ENCODE measurements at places on chromosomes 12 and 14.

GRCh38 chr12:52975820-52976573 lies 27.1 kb downstream of the KRT18 start:
- no peak for DNase-seq

DNA sequence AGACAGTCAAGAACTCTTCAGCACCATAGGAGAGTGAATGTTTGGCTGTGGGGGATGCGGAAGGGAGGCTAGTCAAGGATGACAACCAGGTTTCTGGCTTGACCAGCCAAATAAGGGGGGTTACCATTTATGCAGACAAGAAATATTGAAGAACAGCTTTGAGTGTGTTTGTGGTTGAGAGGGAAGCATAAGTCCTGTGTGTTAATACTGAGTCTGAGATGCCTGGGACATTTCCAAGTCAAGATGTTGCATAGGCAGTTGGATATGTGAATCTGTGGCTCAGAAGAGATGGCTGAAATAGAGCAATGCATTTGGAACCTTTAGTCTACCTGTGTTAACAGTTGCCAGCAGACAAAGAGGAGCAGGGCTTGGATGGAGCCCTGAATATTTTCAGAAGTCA lies 66.1 kb downstream of the ANO6 start:
- DNase-seq, result no peak

DNA sequence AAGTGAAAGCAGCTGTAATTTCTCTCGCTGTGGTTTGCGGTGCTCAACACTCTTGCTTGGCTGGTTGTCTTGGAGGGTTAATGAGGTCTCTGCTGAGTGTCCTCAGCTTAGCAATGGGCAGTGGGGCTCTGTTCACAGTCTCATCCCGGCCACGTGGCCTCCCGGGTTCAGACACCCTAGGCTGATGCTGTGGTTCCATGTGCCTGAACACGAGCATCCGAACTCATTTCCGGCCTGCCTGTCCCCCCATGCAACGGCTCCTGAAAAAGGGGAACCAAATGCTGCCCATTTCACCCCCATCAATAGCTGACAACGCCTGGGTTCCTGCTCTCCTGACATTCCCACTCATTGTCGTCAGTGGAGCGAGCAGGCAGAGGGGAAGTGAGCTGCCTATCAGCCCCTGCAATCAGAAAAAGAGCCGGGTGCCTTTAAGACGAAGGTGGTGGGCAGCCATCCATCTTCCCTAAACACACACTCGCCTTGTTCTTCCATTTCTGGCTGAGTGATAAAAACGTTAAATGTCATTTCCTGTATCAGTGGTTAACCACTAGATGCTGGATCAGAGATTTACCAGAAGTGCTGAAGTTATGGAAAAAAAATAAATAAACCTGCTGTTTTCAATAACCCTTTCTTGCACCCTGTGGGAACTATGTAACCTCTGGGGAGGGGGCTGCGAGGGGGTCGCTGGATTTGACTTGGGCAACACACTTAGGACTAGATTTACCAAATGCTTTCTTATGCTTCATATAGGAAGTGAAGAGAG lies 60.3 kb upstream of the BCL2L14 start:
- peak; percentile 80 for DNase-seq

GRCh38 chr12:65825507-65826352 lies 1.4 kb downstream of the HMGA2 start:
- peak; percentile 14 for DNase-seq

- no peak for DNase-seq
These were observed 25.6 kb downstream of the ELK3 start for GRCh38 chr12:96219700-96220206.

GRCh38 chr14:94044476-94045091 lies 18.4 kb downstream of the OTUB2 start:
- DNase-seq, result no peak

GRCh38 chr12:27179400-27180214 lies 64.5 kb upstream of the STK38L start:
- DNase-seq, result peak; percentile 43

GRCh38 chr12:15013634-15014179 lies 40.9 kb downstream of the PDE6H start:
- no peak for DNase-seq

- DNase-seq, result no peak
These were observed 34.4 kb upstream of the PSMA6 start for GRCh38 chr14:35257809-35258208.

- DNase-seq, result no peak
These were observed 12.8 kb upstream of the CEP170B start for GRCh38 chr14:104852280-104852663.

- no peak for DNase-seq
These were observed 436.7 kb upstream of the FBXO33 start for GRCh38 chr14:39868949-39869348.

DNA sequence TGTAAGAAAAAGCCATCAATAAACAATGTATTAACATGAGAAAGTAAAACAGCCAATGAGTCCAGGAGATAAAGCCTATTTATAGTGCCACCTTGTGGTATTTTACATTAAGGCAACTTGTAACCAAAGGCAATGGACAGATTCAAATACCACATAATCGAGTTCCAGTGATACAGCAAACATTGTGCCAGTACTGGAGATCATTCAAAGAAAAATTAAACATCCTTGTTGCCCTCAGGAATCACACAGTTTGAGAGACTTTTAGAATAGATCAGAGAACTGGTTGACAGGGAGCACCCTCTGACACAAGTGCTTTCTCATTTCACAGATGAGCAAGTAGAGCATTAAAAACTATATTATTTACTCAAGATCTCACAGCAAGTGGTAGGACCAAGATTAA lies 98.1 kb downstream of the DDHD1 start:
- DNase-seq, result no peak

- DNase-seq, result no peak
These were observed 184.0 kb downstream of the MSRB3 start for GRCh38 chr12:65462484-65462883.

DNA sequence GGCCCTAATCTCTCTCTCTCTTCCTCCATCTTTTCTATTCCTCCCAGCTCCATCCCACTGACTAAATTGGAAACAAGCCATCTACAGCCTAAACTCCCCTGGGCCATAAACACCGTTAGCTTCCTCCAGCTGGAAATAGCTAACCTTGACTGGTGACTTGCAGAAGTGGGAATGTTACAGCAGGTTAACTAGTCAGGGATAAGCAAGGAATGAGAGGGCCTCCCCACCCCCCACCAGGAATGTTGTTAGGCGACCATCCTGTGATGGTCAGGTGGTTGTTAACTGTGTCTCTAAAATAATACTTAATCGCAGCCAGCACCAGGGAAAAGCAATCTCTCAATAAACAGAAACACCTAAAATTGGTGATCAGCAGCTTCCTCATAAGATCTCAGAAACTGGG lies 40.8 kb downstream of the MIS18BP1 start:
- DNase-seq, result no peak

- no peak for DNase-seq
These were observed 1.8 kb downstream of the HSPB8 start for GRCh38 chr12:119180380-119181040.

DNA sequence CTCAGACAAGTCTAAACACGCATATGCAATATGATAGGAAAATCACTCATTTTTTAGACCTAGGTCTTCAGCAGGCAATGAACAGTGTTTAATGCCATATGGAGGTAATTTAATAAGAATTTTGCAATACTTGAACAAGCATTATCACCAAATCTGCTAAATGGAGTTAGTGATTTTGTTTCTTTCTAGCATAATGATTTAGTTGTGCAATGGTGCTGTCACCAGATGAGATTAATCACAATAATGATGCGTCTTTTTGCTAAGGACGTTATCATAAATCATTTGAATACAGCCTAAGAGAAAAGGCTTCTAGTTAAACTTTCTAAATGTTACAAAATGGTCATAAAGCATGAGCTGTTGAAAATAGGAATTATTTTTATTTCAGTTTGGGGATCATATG lies 170.0 kb upstream of the SLC16A7 start:
- DNase-seq, result no peak

- DNase-seq, result no peak
These were observed 28.6 kb upstream of the CORO1C start for GRCh38 chr12:108759924-108760323.

DNA sequence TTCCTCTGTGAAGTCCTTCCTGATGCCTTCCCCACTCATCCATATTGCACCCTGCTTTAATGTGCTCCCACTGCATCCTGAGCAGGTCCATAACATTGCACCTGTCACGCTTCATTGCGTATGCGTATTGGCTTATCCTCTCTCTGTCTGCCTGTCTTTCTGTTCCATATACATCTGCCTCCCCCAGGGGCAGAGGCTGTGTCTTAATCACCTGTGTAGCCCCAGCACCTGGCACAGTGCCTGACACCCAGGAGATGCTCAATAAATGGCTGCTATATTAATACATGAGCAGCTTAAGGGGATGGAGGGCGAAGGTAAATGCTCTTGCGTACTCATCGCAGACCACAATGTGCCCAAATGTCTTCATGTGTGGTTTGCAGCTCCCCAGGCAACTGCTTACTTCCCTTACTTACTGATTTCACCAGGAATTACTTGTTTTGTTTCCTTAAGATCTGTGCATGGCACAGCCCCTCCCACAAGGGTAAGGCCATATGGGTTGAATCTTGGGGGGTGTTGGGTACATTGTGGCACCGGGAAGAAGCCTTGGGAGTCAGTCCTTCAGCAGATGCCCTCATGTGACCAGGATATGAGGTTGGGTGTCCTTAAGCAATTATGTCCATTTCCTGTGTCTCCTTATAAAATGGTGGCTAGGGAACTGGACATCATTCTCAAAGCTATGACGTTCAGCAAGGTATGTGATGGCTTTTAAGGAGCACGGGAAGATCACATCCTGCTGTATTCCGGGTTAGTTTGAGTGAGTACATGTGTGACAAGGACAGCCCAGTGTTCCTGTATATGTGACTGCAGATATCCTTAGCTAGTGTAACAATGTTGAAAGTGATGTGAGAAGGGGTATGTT lies 848 bp upstream of the CPNE6 start:
- DNase-seq, result no peak

DNA sequence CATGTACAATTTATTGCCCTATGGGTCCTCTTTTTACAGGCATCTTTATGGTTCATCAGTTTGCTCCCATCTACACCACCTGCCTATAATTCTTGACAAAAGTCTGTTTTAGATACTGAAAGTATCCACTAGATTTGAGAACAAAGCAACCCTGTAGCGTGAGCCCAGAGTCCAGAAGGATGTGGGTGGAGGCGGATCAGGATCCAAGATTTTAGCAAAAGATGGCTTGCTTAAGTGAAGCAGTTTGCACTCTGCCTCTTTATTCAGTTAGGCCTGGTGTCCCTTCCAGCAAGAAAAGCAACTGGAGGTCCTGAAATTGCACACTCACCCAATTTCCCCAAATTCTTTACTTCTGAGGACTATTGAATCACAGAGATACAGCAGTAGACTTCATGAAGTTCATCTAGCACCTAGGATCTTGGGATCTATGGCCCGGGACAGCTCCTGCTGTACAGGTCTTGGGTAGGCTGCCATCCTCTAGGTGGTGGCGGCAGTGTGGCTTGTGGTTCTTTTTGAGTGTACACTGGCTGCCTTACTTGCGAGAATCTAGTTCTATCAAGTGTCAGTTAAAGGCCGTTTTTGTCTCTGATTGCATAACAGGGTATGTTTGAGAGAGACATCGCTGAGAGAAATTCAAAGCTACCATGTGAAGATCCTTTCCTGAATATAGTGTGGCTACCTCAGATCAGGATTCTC lies 873.2 kb downstream of the NRXN3 start:
- no peak for DNase-seq

DNA sequence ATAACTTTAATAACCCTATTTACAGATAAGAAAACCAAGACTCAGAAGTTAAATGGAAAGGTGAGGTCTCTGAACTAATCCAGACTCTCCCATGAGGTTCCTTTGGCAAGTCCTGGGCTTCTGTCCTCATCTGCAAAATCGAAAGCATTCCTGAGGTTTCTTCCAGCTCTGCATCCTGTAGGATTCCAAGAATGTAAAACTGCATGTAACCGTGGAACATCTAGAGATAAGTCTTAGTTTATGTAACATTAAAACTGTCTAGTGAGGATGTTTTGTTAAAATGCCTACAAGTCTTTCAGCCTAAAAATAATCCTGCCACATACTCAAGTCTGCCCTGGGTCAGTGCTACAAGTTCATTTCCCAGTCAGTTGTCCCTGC lies 7.3 kb upstream of the ITFG2 start:
- no peak for DNase-seq

- DNase-seq, result peak; percentile 21
These were observed 82.6 kb upstream of the PTPRB start for GRCh38 chr12:70719672-70720420.

DNA sequence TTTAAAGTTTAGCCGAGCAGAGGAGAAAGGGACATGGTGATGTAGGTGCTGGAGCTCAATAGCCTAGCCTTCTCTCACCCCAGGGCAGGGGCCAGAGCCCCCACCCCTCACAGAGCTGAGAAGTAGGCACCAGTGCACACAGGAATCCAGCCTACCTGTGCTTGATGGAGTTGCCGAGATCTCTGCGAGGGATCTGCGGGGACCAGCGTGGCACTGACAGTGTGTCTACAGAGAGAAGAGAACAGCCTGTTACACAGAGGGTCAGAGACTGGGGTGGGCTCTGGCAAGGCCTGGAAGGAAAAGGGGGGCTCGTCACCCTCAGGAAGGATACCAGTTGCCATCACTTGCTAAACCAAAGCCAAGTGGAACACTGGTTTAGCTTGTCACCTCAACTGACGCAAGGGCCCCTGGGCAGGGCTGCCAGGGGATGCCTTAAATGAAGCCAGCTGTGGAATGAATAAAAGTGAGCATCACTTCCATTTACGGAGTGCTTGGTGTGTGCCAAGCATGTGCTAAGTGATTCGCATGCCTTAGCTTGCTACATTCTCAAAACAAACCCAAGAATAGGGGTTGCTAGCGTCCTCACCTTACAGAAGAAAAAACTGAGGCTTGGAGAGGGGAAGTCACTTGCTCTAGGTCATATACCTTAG lies 220.8 kb upstream of the NOS1 start:
- DNase-seq, result no peak

DNA sequence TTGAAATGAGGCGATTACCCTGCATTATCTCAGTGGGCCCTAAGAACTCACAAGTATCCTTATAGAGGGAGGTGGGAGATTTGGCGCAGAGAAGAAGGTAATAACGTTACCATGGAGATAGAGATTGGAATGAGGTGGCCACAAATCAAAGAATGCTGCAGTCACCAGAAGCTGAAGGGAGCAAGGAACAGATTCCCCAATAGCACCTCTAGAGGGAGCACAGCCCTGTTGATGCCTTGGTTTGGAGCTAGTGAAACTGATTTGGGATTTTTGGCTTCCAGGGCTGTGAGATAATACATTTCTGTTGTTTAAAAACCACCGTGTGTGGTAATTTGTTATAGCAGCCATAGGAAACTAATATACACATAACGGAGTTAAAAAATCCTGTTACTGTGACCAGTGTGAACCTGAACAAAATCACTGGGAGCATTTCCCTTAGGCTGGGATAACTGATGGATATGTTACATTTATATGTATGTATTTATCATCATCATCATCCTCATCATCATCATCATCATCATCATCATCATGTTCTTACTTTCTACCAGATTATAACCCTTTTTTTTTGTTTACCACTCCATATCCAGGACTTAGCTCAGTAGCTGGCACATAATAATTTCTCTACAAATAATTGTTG lies 100.3 kb downstream of the LIN7A start:
- no peak for DNase-seq

DNA sequence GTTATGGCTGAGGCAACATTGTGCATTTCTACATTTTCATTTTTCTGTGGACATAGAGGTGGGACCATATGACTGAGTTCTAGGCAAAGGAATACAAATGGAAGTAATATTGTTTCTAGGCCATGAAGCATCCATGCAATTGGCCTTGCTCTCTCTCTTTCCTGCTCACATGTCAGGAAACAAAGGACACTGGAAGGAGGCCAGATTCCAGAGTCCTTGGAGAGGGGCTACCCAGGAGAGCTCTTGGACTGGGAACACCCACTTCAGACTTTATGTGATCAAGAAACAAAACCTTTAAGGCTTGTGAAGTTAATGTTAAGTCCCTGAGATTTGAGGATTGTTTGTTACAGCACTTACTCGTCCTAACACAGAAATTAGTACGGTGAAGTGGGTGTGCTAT lies 32.8 kb downstream of the PDZRN4 start:
- DNase-seq, result no peak

All from activated naive CD8-positive, alpha-beta T cell treated with anti-CD3 and anti-CD28 coated beads for 36 hours (primary cell).